Breast epithelium (tissue), 4 donors: ENCODE measurements at places on chromosomes 3 and 15.

- no peak for DNase-seq
Observed at GRCh38 chr3:4748701-4749378, 230.4 kb upstream of the BHLHE40 start.

DNA sequence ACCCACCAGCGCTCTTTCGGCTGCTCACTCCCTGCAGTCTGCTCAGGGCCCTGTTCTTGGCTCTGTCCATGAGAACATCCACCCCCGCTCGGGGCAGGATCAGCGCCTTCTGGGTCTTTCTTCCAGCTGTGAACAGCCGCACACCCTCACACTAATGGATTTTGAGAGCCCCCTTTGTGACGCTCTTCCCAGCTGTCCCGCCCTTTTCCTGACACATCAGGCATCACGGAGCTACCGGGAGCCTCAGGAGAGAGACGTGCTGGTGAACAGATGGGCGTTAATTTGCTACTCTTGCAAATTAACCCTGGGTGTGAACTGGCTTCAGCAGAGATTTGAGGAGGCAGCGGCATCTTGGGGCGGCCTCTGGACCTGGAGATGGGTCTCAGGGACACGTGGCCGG, 113.0 kb downstream of the TMEM266 start:
- DNase-seq = no peak

GRCh38 chr15:61133361-61133760, 95.7 kb downstream of the RORA start:
- no peak for DNase-seq

DNA sequence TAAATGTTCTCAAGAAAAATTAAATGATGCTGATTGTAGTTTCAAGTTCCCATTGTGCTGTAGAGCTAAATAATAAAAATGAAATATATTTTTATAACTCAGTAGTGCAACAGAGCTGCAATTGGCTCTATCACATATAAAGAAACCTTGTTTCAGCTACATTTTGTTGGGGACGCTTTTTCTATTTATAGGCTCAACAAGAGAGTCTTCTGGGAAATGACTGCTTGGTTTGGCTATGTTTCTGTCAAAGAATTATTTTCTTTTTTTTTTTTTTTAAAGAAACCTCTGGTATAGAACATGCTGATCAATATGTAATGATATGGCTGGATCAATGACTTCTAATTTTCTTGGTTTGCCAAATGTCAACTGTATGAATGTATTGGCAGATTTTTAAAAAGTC, 76.5 kb downstream of the OTOL1 start:
- DNase-seq = no peak

DNA sequence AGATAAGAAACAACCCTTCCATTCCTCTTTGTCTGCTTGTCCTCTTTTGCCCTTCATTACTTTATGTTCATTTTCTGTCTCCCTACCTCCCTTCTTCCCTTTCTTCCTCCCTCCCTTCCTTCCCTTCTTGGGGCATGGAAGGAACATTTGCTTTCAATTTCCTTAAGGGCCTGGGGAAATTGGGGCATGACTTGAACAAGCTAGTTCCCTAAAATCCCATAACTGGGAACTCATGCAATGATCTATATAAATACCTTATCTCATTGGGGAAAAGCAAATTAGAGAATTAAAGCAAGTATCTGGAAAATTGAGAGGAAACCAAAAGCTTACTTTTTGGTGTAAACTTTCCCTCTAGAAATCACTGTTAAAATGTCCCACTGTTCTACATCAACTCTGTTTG, 35.7 kb downstream of the BOC start:
- DNase-seq = no peak

DNA sequence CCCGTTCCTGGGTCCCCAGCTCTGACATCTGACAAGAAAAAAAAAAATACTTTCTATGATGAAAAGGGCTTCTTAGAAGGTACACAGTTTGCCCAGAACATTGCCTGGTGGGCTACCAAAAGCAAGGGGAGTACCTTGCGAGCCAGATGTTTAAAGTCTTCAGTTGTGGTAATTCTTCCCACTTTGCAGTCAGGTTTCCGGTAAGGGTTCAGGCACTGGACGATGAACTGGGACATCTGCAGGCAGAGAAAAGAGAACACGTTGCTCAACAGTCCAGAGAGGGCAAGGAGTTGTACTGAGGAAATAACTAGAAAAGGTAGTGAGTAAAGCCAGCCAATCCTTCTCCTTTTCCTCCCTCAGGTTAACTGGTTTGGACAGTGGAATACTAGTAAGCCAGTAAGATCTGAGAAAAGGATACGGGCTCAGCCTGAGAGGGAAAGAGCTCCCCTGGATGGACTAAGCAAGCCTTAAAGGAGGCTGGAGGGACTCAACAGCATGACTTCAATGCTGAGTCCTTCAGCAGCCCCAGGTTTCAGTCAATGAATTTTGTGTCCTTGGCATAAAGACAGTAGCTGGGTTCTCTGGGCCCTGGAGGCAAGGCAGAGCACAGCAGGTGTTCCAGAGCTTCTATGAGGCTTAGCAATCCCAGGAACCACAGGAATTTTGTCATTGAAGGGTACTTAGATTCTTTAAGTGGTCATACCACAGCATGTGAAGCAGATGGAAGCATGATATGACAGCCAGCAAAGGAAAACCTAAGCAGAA, 38.2 kb downstream of the NBEAL2 start:
- DNase-seq = no peak

DNA sequence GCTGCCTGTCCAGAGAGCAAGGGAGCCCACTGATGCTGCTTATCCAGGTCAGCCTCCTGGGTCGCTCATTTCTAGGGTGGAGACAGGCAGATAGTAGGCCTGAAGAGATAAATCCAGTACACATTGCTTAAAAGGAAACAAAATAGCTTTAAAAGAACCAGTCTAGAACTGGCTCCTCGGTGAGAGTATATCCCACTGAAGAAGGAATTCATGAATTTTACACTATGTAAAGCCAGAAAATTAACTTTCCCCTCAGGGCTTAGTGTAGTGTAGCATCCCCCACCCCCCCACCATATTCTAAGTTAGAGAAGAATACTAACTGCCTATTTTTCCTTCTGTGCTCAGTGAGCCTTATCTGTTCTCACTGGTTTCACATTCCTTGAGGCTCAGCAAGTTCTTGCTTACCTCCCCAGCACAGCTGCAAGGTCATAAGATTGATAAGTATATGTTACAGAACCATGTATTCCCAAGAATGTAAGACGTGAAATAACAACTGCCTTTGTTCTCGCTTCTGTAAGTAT, 30.5 kb upstream of the NOX5 start:
- DNase-seq = no peak

DNA sequence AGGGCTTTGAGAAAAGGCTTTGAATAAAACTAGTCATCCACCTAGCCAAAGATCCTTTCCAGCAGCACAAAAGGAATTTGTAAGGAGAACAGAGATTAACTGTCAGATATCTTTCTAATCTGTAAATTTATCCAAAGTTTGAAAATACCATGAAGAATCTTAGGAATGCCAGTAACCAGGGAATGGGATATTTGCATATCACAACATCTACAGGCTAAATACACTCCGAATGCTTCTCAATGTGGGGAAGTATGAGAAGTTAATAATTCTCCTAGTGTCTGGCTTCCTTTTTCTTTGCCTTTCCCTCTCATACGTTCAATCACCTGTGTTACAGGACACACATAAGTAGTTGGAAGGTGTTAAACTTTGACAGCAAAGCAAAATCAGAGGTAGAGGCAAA, 7.8 kb downstream of the ANAPC13 start:
- DNase-seq = no peak

DNA sequence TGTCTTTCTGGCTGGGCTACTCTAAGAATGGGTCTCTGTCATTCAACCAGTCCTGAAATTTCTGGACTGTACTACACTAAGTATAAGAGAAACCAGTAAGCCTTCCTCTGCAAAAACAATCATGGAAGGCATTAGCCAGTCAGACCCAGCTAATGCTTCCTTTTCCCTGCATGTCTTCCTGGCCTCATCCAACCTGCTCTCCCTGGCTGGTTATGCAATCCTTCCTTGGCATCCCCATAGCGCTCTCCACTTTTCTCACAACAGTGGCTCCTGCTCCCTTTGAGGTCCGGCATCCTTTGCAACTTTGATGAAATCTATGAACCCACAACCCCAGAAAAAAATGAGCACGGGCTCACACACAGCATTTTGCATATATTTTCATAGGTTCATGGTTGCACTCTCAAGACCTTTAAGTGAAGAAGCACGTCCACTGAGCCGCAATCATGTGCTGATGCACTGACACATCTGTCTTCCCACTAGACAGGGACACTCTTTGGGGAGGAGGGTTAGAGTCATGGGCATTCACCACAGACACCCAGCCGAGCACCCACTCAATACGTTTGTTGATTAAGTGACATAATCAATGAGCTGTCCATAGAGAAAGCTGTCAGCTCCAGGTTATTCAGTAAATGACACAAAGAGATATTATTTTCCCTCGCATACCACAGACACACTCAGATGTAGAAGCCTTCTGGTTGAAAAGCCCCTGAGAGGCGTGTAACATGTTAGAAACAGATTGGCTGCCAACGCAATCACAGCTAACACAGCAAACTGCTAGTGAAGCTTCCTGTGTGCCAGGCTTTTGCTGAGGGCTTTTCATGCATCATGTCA, 66.7 kb downstream of the PLD1 start:
- DNase-seq = no peak

DNA sequence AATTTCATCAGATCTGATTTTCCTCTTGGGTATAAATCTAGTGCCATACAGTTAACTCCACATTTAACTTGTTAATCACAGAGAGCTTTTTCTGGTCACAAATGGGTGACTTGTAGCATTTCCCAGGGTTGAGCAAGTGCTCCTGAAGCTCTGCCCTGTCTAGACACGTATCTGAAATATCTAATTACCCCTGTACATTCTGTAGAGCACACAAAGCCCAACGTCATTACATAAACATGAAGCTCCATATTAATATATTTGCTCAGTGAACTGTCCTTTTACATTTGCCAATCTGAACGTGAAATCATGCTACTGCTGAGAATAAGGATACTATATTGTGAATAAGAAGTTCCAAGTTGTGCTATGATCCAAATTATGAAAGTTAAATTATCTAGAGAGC, 49.0 kb downstream of the THBS1 start:
- no peak for DNase-seq

GRCh38 chr15:66952756-66953522, 112.5 kb upstream of the SMAD3 start:
- DNase-seq = no peak

DNA sequence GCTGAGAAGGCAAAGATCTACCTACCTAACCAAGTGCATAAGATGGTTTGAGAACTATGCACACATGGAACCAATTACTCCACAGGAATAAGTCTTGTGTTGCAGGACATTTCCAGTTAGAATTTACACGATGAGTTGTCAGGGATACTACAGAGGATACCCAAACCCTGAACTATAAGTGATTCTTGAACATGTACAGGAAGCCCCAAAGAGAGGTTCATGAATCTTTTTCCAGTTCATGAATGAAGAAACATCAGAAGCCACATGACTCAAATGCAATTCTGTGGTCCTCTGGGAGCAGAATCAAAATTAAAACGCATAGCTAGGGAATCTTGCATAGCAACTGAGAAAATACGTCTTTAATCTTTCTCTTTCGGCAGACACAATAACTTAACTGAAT, 114.1 kb upstream of the LMCD1 start:
- no peak for DNase-seq

- DNase-seq = no peak
Observed at GRCh38 chr3:167095976-167096375, 284.1 kb downstream of the ZBBX start.
